ENCODE measurements at places on chromosomes 11 and 22.

- DNase-seq = no peak
Measured at GRCh38 chr11:28298209-28298608, 190.0 kb downstream of the METTL15 start.

DNA sequence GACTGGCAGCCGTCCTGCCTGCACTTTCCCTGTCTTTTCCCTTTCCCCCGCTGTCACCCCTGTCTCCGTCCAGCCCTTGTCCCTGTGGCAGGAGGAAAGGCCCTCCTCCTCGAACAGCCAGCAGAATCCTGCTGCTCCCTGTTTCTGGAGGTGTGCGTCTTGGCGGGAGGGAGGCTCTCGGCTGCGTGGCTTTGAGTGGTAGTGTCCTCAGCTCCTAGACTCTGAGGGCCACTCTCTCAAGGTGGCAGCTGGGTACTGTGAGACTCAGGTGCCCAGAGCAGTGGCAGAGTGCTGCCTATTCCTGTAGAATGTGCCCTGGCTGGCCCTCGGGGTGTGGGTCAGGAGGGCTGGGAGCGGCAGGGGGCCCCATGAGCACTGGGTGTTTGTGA lies 9.1 kb upstream of the RANBP1 start:
- DNase-seq = no peak

DNA sequence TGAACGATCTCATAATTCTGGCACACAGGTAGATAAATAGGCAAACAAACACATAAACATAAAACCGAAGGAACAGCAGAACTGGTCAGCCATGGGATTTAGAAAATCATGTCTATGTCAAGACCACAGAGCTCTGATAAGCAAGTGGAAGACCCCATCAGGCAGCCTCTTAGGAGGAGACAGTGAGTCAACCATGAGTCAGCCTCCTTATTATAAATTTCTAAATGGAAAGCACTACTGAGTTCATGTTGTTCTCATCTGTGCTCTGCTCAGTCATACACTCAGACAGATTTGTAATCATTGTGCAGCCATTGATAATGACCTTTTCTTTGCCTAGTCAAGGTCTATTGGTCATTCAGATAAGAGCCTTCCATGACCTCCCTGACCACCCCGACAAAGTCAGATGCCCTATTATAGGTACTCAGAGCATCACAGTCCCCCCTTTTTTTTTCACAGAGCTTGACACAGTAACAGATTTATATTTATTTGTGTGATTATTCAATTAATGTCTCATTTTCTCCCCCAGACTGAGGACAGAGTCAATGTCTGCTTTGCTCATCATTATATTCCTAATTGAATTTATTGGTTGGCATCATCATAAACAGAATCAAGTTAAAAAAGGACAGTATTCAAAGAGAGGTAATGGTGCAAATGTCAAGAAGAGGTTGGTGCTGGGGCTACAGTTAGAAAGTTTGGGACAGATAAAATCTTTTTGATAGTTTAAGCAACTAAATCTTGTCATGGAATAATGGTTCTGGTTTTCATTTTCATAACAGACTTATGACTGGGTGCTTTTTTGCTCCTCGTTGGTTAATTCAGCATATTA lies 579.7 kb upstream of the CCDC90B start:
- no peak for DNase-seq

GRCh38 chr11:130999992-131000770 lies 83.9 kb upstream of the SNX19 start:
- DNase-seq = no peak

DNA sequence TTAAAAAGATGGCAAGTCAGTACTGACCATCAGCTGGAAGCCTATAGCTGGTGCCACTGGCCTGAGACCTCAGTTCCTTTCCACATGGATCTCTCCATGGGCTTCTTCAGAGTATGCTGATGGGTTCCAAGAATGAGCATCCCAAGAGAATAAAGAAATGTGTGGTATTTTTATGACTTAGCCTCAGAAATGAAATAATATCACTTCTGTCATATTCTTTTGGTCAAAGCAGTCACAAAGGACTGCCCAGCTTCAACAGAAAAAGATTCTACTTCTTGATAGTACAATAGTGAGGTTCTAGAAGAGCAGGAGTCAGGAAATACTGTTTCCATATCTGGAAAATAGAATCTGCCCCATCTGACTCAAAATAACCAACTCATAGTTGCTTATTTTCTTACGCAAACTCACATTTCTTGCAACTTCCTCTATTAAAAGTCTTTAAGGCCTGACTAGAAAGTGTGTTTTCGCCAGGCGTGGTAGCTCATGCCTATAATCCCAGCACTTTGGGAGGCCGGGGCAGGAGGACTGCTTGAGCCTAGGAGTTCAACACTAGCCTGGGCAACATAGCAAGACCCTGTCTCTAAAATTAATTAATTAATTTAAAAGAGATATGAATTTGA lies 116.9 kb downstream of the SIK3 start:
- DNase-seq = no peak

DNA sequence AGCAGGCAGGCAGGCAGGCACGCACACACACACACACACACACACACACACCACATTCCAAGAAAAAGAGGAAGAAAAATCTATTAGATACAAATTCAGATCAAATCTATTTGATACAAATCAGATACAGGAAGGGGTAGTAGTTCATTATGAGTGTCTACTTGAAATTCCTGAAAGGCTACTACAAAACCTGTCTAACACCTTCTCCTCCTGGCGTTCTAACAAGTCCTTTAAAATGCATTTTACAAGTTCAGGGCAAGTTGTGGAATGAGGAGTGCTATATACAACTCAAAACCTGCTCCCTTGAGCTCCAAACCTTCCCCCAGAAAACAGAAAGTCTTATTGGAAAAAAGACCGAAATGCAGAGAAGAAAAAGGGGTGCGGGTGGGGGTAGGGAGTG lies 476 bp downstream of the ARHGAP32 start:
- DNase-seq = no peak

- DNase-seq = no peak
Measured at GRCh38 chr11:124143034-124143433, 27.8 kb downstream of the VWA5A start.

DNA sequence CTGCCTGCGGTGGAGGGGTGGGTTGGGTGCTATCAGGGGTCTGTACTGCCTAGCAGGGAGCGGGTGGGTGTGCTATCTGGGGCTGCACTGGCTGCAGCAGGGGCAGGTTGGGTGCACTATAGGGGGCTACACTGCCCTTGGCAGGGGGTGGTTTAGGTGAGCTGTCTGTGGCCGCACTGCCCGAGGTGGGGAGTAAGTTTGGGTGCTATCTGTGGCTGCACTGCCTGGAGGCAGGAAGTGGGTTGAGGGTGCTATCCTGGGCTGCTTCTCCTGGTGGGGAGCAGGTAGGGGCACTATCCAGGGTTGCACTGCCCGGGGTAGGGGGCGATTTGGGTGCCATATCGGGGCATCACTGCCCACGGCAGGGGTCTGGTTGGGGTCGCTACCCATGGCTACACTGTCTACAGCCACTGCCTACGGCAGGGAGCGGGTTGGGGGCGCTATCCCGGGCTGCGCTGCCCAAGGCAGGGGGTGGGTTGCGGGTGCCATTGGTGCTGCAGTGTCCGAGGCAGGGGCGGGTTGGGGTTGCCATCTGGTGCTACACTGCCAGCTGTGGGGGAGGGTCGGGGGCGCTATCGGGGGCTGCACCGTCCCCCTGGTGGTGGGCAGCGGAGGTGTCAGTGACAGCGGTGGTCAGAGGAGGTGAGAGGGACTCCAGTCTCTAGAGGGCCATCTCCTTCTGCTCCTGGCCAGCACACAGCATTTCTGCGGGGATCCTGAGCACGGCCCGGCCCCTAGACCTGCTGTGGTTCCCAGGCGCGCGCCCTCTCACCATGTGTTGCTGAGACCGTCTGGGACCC lies 1.3 kb upstream of the RFPL2 start:
- DNase-seq = no peak

DNA sequence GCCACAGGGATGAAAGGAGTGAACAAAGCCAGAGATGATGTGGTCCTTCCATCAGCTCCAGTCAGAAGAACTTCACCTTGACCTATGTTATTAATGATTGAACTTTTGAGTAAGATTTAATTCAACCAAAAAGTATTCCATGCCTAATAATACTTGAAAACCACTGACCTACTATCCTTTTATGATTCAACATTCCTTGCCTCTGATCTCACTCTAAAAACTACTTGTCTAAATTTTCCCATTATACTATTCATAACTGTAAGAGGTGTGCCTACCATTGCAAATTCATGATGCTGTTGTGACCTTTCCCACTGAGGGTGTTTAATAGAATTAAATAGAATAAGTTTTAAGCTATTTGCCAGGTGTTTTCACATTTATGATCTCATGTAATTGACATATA lies 164.7 kb upstream of the GUCY1A2 start:
- DNase-seq = no peak

DNA sequence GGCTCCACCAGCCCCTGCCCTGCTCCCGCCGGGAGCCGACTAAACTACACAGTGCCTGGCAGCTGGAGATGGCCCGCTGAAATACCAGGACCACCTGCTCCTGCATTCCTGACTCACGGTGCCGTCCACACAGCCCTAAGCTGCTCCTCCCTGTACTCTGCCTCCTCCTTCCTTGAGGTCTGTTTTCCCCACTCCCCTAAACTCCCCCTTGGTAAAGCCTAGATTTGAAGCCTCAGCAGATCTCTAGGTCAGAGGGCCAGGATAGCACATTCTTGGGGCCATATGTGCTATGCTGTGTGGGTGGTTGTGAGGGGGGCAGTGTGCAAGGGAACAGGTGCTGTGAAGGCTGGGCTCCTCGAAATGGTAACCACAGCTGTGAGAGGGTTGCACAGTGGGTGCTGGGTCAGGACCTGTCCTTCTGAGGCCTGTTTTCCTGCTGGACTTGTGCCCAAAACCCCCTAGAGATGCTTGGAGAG lies 9.7 kb downstream of the LRFN4 start:
- DNase-seq = no peak

DNA sequence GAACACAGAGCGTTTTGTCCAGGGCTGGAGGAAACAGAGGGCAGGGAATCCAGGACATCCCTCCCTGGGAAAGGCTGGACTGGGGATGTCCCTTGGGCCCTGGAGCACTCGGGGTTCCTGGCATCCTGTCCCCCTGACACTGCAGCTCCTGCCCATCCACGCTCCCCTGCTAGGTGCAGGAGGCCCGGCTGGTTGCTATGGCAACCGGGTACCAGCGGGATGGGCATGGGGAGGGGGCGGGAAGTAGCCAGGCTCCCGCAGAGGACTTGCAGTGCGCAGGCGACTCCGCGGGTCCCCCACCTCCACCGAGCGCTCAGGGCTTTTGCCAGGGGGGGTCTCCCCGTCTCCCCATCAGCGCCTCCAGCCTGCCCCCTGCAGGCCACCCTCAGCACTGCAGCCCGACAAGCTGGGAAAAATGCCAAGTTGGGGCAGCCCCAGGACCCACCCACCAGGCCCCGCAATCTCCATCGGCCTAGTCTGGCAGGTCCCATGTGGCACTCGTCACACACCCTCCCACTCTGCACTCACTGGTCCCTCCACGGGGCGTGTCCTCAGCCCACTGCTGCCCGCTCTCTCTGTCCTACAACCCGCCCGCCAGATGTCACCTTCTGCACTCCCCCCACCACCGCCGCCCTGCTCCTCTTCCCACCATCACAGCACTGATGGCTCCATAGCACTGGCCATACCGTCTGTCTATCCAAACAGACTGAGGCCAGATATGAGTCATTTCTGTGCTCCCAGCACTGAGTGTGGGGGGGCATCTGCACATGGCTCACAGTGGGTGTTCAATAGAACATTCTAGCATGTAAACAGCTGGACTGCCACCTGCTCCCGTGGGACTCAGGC lies 31.5 kb downstream of the KIAA0930 start:
- no peak for DNase-seq

Measured in cortex of kidney (tissue), 1 donor.